CD14-positive monocyte (primary cell): ENCODE measurements at places on chromosomes 11 and 22. TPM values are rescaled to one million over a fixed set of nuclear protein-coding genes. Genes with fewer than 3 reads are reported as not detected.

- no peak for DNase-seq
Observed at GRCh38 chr11:97683733-97684132, 1293.9 kb downstream of the JRKL start.

GRCh38 chr11:2436521-2437031, 7.7 kb downstream of the TRPM5 start:
- DNase-seq = no peak

- no peak for DNase-seq
Observed at GRCh38 chr11:134821422-134821821, 409.4 kb upstream of the B3GAT1 start.

DNA sequence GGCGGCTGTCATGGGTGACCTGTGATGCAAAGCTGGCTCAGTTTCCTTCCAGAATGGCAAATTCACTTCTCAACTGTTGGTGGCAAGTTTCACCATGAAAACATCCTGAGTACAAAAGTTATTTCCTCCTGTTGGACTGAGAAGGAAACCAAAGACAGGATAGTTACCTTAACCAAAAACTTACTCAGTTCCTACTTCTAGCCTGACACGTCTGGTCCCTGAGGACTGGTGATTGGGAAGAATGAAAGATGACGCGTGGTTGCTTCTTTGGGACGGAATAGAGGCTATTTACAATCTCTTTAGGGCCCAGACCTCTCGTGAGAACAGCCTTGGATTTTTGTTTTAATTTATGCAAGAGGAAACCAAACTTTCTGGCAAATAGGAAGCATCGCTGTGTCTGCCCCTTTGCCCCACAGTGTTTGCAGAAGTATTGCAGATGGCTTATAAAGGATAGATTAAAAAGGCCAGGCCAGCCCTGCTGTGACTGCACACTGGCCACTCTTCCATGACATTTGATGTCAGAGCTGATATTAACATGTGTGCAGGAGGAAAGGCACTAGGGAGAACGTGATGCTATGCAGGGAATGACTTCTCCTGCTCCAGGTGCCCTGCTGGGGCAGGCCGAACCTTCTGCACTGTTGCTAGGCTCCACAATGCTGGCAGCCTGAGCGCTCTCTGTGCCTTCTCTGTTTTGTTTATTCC, 7.6 kb downstream of the VPS26B start:
- DNase-seq = peak; percentile 16

CTSW gene
- polyA plus RNA-seq = 0.71 and 2.2 TPM in 2 replicates

LDHAL6A gene
- polyA plus RNA-seq = not detected in 2 replicates
